NCI-H1417 treated with DMSO at 0.1 percent for 48 hours (cell line): ENCODE measurements at places on chromosomes 6 and 20.

DNA sequence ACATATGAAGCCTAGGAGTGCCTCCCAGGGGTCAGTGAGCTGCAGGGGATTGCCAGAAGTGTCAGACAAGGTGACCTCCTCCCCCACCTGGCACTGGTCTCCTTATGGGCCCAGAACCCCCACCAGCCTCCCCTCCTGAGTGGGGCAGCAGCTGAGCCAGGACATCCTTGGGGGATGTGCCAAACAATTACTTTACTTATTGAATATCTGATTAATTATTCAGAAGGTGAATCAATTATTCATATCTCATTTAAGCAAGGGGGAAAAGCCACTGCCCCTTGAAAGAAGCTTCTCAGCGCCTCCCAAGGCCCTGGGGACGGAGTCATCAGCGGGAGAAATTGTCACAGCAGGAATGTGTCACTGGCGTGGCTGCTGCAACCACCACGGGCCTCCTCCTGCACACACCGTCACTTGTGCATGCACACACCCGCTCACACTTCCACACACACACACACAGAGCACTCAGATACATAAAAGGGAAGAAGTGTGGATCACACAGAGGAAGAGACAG lies 123.4 kb upstream of the MAFB start:
- no peak for DNase-seq

DNA sequence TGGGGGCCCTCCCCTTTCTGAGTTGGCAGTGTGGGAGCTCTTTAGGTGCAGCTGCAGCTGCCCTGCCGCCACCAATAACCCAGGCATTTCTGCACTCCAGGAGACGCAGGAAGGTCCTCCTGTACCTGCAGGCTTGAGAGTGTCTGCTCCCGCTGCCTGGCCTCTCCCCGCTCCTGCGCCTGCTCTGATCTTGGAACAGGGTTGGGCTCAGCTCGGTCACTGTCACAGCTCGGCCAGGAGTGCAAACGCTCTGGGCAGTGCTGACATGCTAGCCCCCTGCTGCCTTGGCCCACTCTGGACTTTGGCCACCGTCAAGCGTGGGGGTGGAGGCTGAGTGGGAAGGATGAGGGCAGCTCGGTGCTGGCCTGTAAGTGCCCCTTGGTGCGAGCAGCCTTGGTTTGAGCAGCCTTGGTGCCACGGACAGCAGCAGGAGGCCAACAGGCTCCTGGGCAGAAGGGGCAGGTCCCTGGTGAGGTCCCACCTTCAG lies 738.1 kb upstream of the GJE1 start:
- DNase-seq: no peak

DNA sequence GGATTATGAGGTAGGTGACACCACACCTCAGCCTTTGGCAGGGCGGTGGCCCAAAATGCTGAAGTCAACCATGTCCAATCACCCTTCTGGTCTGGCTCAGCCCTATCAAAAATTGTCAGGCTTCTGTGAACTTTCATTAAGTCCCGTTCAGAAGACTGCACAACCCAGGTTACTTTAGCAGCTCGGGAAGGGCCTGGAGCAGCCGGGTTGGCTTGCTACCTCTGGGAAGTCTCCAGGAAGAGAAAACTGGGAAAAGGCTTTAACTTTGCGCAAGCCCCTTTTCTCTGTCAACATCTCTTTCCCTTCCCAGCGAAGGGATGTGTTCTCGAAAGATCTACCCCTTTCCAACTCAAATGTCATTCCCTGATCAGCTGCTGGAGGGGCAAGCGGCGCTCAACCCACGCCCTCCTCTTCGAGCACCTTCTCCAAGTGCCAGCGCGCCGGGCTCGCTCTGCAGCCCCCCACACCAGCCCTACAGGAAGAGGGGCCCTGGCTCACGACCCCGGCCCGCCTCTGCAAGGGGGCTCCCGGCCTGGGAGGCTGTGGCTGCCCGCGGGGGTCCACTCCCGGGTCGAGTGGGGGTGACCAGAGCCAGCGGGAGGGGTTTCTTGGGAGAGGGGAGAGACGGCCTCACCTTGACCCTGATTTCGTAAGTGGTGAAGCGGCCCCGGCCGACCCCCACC lies 573 bp downstream of the SNX3 start:
- no peak for DNase-seq

- no peak for DNase-seq
These were observed 12.9 kb upstream of the GCM1 start for GRCh38 chr6:53161481-53162009.

GRCh38 chr6:13091192-13091591 lies 237.1 kb downstream of the TBC1D7 start:
- DNase-seq: no peak

DNA sequence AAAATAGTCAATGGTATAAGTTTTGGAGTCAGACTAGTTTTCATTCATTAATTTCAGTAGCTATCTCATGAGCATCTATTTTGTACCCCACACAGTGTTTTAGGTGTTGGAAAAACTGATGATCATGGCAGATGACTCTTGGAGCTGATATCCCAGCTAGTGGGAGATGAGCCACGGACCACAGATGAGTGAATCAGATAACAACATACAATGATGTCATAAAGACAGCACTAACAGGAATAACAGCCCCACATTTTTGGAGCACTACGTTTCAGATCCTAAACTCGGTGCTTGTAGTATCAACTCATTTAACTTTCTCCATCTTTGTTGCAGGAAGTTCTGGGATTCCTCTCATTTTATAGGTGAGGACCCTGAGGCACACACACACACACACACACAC lies 67.8 kb upstream of the EDN3 start:
- no peak for DNase-seq

DNA sequence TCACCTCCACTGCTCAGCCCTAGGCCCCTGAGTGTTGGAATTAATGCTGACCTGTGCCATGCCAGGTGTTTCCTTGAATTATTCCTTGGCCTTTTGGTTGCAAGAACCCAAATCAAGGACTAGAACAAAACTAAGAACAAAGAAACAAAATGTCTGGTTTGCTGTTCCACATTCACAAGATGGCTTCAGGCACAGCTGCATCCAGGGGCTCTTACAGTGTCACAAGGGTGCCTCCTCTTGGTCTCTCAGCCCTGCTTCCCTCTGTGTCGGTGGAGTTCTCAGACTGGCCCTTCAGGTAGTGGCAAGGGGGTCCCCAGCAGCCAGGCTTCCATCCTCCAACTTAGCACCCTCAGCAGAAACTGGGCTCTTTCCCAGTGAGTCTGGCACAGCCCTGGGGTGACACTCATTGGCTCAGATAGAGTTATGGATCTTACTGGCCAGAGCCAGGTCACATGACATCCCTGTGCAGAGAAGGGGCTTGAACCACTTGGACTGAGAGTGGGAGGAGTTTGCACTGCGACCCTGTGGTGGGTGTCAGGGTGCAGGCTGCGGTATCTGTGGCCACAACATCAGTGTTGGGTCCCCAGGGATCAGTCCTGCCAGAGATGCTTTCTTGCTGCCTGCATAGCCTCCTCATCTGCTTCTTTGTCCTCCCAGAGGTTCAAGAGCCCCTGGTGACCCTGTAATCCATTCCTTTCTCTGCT lies 427.7 kb upstream of the SULF2 start:
- DNase-seq: no peak

GRCh38 chr6:63553208-63553607 lies 19.1 kb upstream of the LOC128125822 start:
- no peak for DNase-seq

- no peak for DNase-seq
These were observed 124.4 kb upstream of the NUP153 start for GRCh38 chr6:17831135-17831534.

- DNase-seq: no peak
These were observed 6.6 kb upstream of the ARFGAP1 start for GRCh38 chr20:63265891-63266515.

DNA sequence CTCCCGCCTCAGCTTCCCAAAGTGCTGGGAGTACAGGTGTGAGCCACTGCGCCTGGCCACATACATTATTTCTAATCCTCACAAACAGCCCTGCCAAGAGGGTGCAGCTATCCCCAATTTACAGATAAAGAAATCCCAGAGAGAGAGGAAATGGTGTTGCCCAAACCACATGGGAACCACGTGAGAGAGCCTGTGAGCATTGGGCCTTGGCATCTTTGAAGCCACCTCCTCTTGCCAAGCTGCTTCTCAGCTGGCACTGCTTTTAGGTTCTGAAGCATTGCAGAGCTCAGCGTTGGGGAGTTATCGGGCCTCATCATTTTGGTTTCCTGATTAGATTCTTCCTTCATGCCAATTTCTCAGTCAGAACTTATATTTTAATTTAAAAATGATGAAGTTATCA lies 80.3 kb downstream of the CTNNBL1 start:
- no peak for DNase-seq

DNA sequence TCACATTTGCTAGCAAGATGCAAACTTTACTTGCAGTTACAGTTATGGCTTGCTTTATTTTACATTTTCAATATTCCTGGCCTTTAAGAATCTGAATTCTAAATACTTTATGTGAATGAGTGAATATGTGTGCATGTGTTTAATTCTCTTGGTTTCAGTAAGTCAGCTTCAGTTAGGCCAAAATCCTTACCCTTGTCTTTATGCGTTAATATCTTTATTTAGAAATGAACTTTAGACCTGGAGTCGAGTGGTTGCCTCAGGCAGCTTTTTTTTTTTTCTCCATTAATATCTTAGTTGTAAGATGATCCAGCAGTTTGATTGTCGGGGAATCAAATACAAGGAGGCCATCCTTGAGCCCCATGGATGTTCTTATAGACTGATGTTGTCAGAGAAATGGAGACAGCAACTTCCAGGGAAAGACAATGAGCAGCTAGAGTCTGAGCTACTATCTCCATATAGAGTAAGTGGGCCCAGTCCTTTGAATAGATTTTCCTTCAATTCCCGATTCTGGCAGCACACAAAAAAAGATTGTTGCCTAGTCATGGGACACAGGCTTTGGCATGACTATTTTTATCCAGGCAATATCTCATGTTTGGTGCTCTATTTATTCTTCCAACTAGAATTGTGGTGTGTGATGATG lies 398.0 kb downstream of the DHX35 start:
- DNase-seq: no peak

DNA sequence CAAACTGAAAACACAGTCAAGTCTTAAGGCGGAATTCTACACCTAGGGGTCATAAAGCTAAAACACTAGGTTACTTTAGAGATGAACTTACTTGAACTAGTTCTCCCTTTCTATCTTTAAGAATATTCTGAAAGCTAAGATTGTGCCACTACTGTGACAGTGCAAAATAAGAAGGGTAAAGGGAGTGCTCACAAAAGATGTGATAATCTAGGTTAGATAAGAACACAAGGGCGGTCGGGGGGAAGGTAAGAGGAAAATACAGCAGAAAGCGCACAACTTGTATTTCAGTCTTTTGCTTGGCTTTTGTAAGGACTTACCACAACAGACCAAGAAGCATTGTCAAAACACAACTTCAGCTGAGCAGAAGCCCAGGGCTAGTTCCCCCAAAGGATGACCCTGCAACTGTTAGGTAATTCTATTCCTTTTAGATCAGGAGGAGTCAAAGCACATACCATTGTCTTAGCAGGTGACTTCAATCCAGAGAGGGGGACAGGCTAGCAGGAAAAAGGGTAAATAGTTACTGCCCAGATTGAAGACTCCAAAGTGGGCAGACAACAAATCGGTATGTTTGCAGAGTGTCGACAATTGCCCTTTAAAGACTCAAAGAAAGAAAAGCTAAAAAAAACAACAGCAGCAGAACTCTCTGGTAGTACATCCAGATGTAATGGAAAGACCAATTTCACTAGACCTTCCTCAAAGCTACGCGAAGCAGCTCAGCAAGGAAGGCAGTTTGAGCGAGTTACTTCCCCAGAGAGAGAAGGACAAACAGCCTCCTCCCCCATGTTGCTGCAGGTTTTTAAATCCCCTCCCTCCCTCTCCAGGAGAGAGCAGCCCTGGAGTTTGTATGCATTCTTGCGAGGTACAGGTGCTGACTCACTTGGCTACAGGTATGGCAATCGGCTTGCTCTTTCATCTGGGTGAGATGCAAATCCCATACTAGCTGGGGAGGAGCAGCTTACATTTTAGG lies 59.0 kb downstream of the RIPOR2 start:
- no peak for DNase-seq

DNA sequence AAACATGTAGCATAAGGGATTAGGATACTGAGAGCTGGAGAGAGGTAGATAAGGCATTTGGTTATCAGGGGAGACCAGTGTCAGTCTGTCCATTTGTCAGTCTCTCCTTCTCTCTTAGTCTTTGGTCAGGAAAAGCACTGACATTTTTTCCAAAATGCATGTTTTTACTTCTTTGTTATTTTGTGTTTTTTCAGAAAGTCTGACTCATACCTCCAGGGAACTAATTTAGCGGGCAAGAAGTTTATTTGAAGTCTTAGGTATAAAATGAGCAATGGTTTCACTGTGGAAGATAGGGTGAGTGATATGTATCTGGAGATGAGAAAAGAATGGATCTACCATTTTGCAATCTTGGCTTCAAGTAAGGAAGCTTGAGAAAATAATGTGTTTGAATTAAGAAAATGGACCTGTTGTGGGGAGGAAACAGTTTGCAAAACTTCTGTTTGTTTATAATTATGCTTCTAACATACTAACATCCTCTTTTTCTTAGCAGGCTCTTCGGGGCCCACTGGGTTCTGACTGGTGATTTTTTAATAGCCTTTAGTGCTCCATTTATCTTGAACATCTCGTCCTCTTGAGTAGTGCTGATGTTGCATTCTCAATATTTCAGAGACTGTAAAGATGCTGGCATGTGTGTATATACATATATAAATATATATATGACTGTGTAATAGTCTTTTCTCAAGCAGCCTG lies 66.9 kb upstream of the FABP7 start:
- DNase-seq: no peak

DNA sequence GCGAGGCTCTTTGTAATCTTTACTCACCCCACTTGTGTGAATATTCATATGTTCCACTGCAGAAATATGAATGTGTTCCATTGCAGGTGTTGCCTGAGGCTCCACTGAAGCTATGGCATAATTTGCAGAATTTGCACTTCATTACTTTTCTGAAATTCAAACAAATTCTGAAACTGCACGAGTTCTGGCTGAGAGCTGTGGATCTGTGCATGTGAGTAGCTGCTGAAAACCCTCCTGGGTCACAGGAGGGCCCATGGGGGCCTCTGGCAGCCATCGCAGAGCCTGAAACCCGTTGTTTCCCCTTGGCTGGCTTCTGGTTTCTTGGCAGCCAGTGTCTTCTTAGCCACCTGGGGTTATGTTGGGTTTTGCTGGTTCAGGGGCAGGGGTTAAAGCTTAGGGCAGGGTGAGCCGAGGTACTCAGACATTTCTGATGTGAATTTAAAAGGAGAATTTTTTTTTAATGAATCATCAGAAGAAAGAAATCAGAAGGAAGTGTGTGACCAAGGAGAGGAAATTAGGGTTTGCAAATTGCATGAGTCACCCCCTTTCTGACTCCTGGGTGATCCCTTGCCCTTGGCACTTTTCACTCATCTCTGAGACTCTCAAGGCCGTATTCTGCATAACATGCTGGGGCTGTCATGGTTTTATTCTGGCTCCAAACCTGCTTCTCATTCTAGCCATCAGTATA lies 40.6 kb downstream of the TOX2 start:
- no peak for DNase-seq

DNA sequence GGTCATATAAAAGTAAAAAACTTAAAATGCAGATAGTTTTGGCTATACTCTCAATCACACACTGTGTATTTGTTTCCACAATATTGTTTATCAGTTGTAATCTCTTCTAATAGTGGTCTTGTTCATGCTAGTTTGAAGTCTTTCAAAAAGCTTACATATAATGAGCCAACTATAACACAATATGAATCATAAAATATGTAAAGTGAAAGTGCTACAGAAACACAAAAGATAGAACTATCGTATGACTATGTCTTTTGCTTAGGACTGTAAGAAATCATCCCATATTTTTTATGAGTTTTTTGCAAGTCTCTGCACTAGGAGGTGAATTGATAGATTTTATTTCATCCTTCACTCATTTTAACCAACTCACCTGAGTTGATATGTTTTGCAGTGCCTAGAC lies 136.0 kb downstream of the MMUT start:
- DNase-seq: no peak

- no peak for DNase-seq
These were observed 55.5 kb downstream of the TMEM170B start for GRCh38 chr6:11593096-11593495.
